Stimulated activated CD4-positive, alpha-beta T cell treated with anti-CD3 and anti-CD28 coated beads, TNF-alpha, amount 100 ng/mL, for 48 hours (primary cell): ENCODE measurements at places on chromosomes 5 and 9.

DNA sequence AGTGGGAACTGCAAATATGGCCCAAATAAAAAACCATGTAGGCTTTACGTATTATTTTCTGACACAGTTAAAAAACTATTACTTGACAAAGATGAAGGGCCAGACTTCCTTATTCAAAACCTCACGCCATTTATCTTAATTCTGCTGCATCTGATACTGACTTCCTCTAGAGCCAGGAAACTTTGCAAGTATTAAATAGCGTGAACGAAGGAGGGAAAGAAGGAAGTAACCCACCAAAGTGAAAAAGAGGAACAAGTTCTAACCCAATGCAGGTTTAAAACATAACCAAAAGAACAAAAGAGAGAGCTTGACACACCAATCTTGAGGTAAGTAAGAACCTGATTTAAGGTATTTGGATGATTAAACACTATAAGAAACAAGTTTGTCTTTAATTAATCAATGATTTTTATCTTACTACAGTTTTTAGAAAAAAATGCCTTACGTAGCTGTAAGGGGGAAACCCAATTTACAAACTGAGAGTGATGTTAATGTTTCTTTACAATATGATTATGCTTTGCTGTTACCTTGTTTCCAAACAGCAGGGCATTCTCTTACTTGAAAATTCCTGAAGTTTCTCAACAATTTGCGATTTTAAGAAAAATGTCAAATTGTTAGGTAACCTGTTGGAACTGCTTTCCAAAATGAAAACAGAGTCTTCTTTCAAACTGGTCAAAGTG lies at the start of gene GAPT:
GAPT (plus strand) TSS at position 220 of the 677 bp plus-strand sequence. CDS start 3,102 bp downstream, outside the sequence.
- no peak for DNase-seq

DNA sequence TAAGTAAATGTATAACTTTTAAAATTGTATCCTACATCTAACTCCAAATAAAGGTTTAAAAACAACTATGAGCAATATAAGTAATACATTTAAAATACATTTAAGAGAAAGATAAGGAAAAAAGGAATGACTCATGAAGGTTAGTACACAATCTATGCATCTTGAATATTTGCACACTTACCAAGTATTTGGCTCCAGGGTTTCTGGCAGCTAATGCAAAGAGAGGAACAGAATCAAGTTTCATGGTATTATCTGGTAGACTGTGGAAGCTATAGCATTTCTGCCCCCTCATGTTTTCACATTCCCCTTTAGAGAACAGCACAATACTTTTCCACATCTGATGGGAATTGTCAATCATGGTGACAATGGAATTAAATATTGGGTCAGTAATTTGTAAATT lies 132.1 kb downstream of the COX7C start:
- DNase-seq, result no peak

- DNase-seq, result no peak
Measured at GRCh38 chr5:78706825-78707224, 58.3 kb upstream of the LHFPL2 start.

- DNase-seq, result no peak
Measured at GRCh38 chr9:27654629-27655285, 81.5 kb upstream of the C9orf72 start.

- DNase-seq, result no peak
Measured at GRCh38 chr9:28832168-28832770, 1259.0 kb upstream of the C9orf72 start.

- DNase-seq, result no peak
Measured at GRCh38 chr5:125699860-125700259, 723.3 kb upstream of the GRAMD2B start.
